ENCODE measurements at places on chromosomes 2 and 18.
A peak's percentile ranks its signal among the peaks of the same experiment; 100 is the strongest.

DNA sequence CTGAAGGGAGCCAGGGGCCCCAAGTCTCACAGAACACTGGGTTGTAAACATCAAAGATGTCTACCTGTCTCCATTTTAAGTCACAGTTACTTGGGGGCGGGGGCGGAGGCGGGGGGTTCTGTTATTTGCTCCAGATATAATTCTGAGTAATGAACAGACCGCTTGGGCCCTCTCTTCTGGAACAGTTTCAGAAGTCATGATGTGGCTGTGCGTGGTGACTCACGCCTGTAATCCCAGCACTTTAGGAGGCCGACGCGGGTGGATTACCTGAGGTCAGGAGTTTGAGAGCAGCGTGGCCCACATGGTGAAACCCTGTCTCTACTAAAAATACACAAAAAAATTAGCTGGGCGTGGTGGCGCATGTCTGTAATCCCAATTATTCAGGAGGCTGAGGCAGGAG, 157.9 kb upstream of the APCDD1 start:
- DNase-seq: no peak

DNA sequence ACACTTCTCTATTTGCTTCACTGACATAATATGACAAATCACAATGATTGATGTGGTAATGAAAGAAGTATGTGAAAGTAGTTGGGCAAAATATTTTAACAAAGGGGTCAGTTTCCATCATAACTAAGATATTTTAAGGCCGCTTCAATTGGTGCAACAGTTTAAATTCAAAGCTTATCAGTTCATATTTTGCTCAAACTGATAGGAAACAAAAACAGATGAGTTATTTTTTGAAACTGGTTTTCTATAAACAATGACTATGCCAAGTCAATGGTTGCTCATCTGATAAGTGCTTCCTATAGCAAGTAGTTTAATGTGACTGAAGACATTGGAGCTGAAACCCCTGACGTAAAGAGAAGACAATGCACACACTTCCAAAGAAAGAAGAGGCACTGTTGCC, 1290.7 kb downstream of the SUCLG1 start:
- no peak for DNase-seq

DNA sequence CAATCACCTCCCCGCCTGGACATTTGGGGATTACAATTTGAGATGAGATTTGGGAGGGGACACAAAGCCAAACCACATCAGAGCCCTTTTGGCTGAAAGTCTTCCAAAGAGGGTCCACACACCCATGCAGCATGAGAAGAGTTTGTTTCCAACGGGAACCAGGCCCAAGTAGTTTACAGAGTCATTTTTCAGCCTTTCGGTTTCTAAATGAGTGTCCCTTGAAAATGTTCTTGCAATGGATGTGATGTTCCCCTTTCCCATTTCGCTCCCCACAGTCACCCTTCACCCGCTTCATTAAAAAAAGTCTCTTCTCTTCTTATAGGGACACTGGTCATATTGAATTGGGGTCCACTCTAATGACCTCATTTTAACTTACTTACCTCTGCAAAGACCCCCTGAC, 157.4 kb downstream of the ARL4C start:
- DNase-seq: no peak

- no peak for DNase-seq
Observed at GRCh38 chr2:63663013-63663864, 74.5 kb downstream of the MDH1 start.

- peak; percentile 81 for DNase-seq
Observed at GRCh38 chr2:65300761-65301711, 73.4 kb downstream of the ACTR2 start.

- DNase-seq: no peak
Observed at GRCh38 chr2:39618736-39619135, 47.0 kb upstream of the TMEM178A start.

DNA sequence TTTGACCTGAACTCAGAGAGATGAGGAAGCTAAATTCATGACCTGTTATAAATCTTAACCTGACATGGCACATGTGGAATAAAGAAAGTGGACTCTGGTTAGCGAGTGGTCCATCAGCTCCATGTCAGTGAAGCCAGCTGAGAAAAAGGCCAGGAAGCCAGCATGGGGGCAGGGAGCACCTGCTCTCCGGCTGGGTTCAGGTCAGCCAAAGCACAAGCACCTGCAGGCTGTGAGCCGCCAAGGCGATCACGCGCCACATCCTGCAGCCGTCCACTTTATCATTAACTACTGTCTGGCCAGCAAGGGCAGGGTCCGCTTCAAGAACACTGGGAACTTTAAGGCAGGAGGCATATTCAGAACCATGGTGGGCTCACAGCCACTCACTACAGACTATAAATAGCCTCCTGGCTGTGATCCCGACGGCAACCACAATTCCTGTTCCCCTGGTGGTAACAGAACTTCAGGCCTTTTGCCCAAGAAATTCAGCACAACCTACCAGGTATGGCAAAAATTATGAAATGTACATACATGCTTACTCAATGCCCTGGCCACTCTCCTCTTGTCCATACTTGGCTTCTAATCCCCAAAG, 35.5 kb downstream of the ACVR1 start:
- DNase-seq: peak; percentile 69

DNA sequence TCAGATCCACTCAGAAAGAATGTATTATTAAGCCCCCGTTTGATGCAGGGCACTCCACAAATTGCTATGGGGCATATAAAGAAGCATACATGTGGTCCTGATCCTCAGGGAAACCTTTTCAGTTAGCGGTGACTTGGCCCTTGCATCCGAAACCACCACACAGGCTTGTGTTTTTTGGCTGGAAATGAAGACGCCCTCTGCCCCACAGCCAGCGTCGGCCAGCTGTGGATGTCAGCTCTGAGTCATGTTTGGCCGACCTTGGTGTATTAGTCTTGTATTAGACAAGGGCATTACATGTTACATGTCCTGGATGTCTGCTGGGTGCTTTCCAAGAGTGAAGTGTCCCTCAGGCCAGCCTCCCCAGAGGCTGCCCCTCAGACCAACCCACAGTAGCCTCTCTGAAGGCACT, 107.6 kb upstream of the MAP3K20 start:
- peak; percentile 59 for DNase-seq

- no peak for DNase-seq
Observed at GRCh38 chr2:126449677-126450076, 206.3 kb upstream of the GYPC start.

DNA sequence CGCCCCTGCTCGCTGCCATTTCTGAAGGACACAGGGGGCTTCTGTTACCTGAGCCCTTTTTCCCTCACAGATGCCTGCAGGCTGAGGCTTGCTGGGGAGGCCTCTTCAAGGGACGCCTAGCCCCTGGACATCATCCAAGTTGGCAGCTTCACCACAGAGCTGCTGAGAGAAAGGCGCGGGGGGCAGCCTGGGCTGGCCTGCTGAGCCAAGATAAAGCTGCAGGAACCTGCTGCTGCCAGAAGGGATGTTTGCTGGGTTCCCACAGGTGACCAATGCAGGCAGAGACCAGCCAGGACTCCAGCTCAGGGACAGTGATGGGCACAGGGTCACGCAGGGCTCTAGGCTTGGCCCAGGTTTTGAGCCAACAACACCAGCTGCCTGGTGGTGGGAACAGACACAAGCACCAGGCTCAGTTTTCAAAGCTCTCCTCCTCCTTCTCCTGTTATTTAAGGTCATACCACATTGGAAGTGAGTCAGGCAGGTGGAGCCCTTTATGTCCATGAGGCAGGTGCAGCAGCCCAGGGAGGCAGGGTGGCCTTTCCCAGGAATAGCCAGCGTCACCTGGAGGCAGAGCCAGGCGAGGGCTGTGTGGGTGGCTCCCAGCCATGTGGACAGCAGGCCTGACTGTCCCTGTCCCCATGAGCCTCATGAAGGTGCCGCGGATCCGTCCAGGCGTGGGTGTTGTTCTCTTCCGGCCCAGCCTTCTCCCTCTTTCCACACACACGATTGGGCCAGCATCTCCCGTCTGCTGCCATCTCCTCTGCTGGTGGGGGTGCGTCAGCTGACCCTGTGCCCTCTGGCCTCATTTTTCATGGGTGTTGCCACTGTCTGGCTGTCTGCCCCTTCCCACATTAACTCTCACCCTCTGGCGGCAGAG, 515.5 kb upstream of the MYT1L start:
- DNase-seq: peak; percentile 75

- DNase-seq: no peak
Observed at GRCh38 chr18:49527631-49528327, 34.1 kb upstream of the LIPG start.

GRCh38 chr2:192288295-192288694, 93.6 kb upstream of the TMEFF2 start:
- DNase-seq: no peak

DNA sequence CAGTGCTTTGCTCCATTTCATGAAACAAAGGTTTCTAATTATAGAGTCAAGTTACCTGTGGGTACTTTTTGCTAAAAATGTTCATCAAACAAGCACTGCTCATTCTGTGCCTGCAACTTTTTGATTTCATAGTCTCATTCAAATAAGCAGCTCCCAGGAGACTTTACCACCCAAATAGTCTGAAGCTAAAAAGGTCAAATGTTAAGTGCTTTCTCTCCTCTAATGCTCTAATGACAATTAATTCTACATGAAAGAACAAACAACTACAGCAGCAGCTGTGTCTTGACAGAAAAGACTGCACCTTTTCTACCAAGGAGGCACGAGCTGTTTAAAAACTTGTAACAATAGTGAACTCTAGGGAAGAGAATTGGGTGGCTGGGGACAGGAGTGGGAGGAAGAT, 65.3 kb downstream of the CCDC93 start:
- no peak for DNase-seq

DNA sequence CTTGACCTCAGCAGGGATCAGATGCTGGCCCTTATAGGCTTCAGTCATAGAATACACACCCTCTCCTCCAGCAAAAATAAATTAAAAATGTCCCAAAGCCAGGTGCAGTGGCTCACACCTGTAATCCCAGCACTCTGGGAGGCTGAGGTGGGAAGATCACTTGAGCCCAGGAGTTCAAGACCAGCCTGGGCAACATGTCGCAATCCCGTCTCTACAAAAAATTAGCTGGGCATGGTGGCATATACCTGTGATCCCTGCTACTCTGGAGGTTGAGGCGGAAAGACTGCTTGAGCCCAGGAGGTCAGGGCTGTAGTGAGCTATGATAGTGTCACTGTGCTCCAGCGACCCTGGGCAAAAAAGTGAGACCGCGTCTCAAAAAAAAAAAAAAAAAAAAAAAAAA, 4.8 kb downstream of the ITPRIPL1 start:
- no peak for DNase-seq

DNA sequence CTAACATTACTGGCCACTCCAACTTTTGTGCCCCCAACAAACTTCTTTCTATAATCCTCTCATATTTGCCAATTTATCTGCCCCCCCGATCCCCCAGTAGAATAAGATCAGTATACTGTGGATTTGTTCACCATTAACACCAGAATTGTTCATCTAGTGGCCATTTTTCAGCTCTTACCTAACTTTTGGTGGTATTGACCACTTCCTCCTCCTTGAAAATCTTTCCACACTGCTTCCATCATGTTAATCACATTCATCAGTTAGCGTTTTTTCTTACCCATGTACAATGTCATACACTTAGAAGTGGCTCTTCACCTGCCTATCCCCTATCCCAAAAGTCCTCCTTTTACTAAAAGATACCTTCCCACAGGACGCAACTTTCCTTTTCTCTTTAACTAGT, 6.1 kb downstream of the IMPACT start:
- DNase-seq: no peak

DNA sequence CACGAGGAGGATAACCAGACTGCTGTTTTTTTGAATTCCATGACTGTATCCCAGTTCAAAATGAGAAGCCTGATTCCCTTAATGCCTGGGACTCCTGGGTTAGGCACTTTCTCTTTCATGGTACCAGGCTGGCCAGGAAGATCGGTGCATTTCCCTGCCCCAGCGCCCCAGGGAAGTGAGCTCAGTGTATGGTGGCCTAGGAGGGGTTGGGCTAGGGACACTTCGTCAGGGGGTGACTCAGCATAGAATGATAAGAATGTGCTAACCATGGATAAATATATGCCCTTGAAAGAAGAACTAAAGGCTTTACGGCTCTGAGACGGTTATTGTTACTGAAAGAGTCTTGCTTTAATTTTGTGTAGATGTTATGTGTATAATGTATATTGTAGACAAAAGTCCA, 27.5 kb upstream of the FAM237A start:
- DNase-seq: no peak

GRCh38 chr2:24919037-24919505, 966 bp downstream of the ADCY3 start:
- DNase-seq: no peak

DNA sequence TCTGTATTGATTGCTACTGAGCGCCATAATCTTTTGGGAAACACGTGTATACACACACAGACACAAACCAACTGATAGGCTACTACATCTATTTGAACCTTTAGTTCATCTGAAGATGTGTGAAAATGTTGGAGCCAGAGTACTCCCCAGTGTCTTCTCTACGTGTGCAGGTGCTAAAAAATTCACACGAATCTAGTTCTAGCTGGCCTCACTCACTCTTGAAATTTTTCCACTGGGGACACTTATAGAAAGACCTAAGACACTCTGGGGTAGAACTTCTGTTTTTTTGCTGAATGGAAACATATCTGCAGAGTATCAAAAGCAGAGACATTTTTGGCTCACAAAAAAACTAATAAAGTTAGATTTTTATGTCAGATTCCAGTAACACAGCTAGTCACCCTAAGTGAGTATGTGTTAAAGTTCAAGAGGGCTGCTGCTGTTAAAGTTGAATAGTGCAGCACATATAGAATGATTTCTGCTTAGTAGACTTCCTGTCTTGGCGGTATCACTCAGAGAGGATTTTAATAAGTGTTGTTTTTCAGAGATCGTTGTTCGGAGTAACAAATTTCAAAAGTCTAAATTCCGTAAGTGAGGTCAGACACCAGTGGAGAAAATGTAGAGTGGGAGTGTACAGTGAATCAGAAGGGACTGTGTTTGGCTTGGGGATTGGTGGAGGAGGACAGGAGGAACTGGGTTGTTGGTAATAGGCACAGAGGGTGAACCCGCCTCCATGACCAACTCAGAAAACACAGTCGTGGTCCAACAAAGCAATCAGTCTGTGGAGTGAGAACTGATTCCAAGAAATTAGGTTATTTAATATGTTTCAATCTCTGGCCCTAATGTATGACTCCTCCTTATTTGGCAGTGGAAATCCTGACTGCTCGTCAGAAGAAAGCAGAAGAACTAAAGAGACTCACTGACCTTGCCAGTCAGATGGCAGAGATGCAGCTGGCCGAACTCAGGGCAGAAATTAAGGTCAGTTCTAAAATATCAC, 43.1 kb downstream of the KCTD18 start:
- DNase-seq: peak; percentile 74

GRCh38 chr2:156787517-156787916, 351.3 kb downstream of the GPD2 start:
- no peak for DNase-seq

- DNase-seq: no peak
Observed at GRCh38 chr2:233650981-233651380, 14.7 kb downstream of the UGT1A10 start.

DNA sequence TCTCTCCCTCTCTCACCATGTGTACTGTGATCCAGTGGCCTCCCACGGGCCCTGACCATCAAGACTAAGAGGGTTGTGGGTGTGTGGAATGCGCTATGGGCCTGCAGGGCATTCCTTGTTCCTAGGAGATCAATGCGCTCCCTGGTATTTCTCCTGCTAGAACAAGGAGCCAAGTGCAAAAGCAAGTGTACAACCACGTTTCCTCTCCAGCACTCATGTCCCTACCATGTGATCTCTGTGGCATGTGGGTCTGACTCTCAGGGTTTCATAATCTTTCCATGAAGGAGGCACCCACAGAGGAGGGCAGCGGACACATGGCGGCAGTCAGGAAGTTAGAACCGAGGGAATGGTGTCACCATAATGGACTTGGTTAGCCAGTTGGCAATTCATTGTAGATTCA, 91.4 kb downstream of the MAPK4 start:
- DNase-seq: no peak

All from left hindlimb (tissue), 1 donor.